ENCODE measurements at places on chromosomes 12 and 14.

DNA sequence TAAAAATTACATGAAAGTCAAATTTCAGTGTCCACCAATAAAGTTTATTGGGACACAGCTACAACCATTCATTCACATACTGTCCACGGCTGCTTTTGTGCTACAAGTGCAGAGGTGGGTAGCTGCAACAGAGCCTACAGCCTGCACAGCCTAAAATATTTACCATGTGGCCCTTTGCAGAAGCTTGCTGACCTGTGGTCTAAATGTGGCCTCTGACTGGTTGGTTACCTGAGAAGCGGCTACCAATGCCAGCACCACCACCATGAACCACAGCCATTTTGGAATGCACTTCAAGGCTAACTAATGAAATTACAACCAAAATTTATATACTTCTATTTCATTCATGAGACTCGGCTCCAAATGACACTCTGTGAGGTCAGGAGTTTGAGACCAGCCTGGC lies 58.6 kb downstream of the NT5DC3 start:
- DNase-seq = no peak

- no peak for DNase-seq
Observed at GRCh38 chr14:24172871-24173281, 996 bp downstream of the REC8 start.

DNA sequence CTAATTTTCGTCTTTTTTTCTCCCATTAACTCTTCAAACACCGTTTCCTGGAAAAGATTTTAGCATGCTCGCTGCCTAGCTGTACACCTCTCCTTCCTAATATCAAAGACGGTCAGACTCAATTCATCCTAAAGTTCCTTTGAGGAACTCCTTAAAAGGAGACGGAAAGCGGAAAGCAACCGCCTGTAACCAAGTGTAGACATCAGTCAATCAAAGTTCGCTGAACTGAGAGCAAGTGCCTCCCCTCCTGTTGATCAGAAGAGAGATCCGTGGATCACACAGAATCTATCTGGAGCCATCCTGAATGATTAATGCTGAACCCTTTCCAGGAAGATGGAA lies 412 bp upstream of the TEP1 start:
- no peak for DNase-seq

DNA sequence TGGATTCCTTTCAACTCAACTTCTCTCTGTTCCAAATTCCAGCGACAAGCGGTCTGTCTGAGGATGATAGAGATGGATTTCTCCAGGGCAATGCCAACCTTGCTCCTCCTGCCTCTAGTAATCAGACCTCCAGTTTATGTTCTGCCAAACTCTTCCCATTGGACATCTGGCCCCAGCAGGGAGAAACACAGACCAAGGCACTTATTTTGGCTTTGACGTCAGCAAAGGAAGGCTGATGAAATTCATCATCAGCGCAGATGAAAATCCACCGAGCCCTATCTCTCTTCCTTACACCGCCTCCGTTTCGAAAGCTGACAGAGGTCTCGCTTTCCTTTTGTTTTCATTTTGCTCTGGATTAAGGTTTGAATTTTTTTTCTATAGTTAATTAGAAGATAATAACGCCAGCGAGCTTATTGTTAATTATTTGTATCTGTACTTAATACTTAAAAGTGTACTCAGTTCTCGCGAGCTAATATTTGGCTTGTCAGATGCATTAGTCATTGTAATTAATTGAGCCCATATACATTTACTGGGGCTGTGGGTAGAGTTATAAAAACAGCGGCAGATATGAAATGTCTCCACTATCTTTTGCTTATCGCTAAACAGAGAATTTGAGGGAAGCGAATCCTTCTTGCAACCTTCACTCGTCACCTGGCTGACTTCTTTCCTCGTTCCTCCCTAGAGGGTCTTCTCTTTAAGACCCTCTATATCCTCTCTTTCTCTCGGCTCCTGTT lies 35.9 kb upstream of the MED13L start:
- peak; percentile 55 for DNase-seq

Measured in fibroblast of the aortic adventitia (primary cell).